ENCODE measurements at places on chromosomes 11 and 22.

DNA sequence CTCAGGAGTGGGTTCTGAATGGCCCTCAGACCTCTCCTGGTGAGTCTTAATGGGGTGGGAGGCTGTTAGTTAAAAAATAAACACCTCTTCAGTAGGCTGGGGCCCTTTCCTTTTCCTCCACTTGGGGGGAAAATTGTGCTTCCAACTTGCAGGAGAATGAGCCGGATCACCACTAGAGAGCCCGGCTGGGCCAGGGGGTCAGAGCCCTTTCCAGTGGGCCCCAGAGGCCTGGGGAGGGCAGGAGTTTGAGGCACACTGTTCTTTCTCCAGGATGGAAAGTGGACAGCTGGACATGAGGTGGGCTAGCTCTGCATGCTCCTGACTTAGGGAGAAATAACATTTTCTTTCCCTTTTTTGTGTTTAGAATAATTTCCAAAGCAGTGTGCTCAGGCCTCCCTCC lies 32.8 kb downstream of the B3GAT1 start:
- DNase-seq, result no peak

GRCh38 chr22:36612458-36612857 lies 83.5 kb upstream of the EIF3D start:
- peak; percentile 79 for DNase-seq

GRCh38 chr11:17915500-17916143 lies 97.2 kb downstream of the SERGEF start:
- no peak for DNase-seq

DNA sequence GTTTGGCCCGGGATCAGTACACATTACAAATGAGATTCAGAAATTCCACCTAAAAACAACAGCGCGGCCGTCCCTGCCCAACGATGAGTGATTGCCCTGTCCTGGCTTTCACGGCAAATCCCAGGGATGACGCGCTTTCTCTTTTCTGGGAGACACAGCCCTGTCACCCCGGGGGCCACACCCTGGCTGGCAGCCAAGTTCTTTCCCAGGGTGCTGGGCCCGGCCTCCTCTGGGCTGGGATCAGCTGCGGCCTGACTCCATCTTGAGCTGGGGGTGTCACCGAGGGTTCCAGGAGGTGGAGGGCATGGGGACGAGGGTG lies 82.7 kb downstream of the FBLN1 start:
- peak; percentile 68 for DNase-seq

GRCh38 chr11:3135481-3136440 lies 29.3 kb downstream of the OSBPL5 start:
- no peak for DNase-seq

Data from AG08395 (cell line).